ENCODE measurements at places on chromosomes 7 and 10. TPM values are rescaled to one million over a fixed set of nuclear protein-coding genes. Genes with fewer than 3 reads are reported as not detected.

ALOX5 gene
- 0.10 TPM for total RNA-seq

IFT22 gene
- 27.4 TPM for total RNA-seq

- no peak for DNase-seq
Measured at GRCh38 chr10:34698979-34699378, 116.1 kb downstream of the PARD3 start.

DNA sequence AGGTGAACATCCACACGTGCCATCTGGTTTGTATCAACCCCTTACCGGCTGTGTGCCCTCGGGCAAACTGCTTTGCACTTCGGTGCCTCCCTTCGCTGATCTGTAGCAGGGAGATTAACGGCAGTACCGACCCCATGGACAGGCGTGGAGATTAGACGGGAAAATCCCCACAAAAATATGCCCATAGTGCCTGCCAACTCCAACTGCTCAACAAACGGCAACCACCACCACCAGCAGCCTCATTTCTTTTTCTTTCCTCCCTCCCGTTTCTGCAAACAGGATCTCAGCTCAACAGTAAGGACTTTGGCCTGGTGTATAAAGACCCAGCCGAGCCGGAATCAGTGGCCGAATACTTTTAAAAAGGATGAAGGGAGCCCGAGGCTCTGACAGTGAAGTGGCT lies 31.0 kb downstream of the CHST15 start:
- DNase-seq = peak; percentile 18

GRCh38 chr10:133161486-133162109 lies 1.6 kb downstream of the KNDC1 start:
- DNase-seq = peak; percentile 84

DNA sequence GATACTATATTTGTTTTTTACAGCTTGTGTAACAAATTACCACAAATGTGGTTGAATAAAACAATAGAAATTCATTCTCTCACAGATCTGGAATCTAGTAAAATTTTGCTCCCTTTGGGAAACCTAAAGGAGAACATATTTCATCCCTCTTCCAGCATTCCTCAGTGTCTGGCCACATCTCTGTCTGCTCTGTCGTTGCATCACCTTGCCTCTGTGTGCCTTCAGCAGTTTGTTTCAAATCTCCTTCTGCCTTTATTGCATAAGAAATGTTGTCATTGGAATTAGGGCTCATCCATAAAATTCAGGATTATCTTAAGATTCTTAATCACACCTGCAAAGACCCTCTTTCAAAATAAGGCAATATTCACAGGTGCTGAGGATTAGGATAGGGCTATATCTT lies 14.5 kb downstream of the OR2A14 start:
- DNase-seq = no peak

SGCE gene
- total RNA-seq = 25.8 TPM

GRCh38 chr7:150461520-150461919 lies 11.1 kb downstream of the GIMAP8 start:
- no peak for DNase-seq

DNA sequence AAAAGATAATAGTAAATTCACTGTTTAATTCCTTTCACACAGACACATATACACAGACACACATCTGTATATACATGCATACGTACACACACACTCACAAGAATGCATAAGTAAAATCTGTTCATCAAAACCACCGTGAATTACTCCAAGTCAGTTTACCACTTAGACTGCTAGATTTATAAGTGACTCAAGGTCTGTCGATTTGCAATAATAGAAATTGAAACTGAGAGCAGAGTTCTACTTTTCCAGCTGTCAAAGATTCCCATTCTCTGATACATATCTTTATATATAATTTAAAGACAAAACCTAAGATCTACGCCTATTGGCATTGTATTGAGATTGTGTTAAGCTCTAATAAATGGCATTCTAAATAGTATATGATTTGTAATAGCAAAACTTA lies 9.9 kb upstream of the HGF start:
- no peak for DNase-seq

All from H7 (cell line).